ENCODE measurements at places on chromosomes 16 and 17. TPM values are rescaled to one million over a fixed set of nuclear protein-coding genes. Genes with fewer than 3 reads are reported as not detected.

DNA sequence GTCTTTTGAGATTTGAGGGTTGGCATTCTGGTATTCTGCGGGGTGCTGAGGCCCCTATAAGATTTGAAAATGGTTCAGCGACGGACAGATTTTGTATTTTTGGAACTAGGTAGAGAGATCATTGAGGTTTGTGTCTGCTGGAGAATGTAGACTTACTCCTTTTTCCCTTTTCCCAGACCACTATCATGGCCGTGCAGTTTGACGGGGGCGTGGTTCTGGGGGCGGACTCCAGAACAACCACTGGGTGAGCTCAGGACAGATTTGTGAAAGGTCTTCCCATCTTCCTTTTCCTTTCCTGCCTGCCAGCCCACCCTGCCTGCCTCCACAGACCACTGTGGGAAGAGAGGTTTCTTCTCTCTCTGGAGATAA, 572 bp downstream of the PSMB6 start:
- no peak for DNase-seq

GRCh38 chr16:86567701-86568581, 1.3 kb downstream of the FOXC2 start:
- no peak for DNase-seq

The TBC1D3G gene
- total RNA-seq, result not detected

- no peak for DNase-seq
Observed at GRCh38 chr17:10648381-10648780, 8.7 kb downstream of the MYH3 start.

DNA sequence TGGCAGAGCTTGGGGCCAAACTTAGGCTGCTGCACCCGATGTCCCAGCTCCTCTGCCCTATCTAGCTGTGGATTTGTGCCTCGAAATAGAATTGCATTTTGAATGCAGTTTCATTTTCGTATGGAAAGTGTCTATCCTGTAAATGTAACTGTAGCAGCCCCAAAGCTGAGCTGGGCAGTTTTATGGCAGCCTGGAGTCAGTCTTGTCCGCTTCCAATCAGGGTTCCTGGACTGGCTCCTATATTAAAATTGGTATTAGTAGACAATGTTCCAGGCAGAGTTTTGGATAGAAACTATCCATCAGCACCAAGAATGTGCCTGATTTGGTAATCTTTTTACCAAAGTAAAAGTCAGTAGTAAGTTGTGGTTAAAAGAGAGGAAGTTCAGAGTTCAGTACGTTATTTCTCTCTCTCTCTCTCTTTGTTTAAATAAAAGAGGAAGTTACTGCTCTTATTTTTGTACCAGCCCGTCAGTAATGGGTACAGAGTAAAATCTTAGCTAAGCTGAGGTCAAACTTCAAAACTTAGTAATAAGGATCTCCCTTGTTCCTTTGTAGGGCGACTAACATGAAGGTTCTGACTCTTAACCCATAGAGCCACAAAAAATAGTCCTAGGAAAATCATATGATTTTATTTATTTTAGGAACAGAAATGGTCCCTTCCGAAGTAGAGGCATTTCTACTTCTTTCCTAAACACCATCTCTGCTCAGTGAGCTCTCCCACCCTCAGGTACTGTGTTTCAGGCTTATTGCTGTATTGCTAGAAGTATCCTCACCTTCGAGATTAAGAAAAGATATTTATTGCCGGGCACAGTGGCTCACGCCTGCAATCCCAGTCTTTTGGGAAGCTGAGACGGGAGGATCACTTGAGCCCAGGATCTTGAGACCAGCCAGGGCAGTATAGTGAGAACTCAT, 28.0 kb downstream of the PRKCB start:
- no peak for DNase-seq

GRCh38 chr16:66290431-66290830, 76.1 kb upstream of the CDH5 start:
- DNase-seq, result no peak

The G6PC1 gene
- not detected for total RNA-seq

- no peak for DNase-seq
Observed at GRCh38 chr16:1094124-1094479, 1.9 kb downstream of the C1QTNF8 start.

GRCh38 chr17:50283714-50284113, 9.4 kb downstream of the TMEM92 start:
- DNase-seq, result no peak

- DNase-seq, result no peak
Observed at GRCh38 chr16:26330654-26331053, 638.9 kb downstream of the HS3ST4 start.

GRCh38 chr17:37028040-37028439, 79.3 kb downstream of the AATF start:
- no peak for DNase-seq

GRCh38 chr16:15650698-15651171, 690 bp downstream of the NDE1 start:
- no peak for DNase-seq

- no peak for DNase-seq
Observed at GRCh38 chr17:72064606-72065193, 56.1 kb upstream of the SOX9 start.

DNA sequence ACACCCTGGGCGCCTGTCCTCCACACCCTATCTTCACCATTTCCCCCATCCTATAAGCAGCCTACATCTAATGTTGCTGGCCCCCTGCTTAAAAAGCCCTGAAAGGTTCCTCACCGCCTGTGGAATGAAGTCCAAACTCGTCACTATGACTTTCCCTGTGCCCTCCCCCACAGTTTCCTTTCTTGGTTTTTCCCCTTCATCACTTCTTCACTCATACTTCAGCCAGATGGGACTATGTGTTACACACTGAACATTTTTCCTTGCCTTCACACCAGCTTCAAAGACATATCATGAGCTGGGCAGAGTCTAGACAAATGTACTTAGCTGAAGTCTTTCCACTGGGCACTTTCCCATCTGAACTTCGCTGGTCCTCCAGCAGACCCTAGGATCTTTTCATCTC, 1.5 kb upstream of the MARCHF10 start:
- no peak for DNase-seq

- no peak for DNase-seq
Observed at GRCh38 chr17:8736362-8736761, 8.3 kb downstream of the CCDC42 start.

DNA sequence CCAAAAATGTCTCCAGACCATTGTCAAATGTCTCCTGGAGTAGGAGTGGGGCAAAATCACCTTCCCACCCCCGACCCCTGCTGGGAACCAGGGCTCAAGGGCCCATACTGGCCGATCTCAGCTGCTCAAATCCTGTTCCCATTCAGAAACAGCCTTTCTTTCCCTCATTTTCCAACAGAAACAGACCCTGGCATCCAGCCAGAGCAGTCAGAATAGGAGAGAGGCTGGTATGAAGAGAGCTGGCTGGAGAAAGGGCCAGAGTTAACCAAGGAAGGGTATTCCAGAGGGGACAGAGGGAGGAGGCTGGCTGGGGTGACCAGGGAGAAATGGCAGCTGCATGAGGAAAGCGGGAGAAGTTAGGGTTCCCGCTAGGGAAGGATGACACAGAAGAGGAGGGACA, 199.1 kb downstream of the XYLT1 start:
- no peak for DNase-seq

The CALB2 gene
- 0.65 TPM for total RNA-seq

The SPATA22 gene
- total RNA-seq, result not detected

DNA sequence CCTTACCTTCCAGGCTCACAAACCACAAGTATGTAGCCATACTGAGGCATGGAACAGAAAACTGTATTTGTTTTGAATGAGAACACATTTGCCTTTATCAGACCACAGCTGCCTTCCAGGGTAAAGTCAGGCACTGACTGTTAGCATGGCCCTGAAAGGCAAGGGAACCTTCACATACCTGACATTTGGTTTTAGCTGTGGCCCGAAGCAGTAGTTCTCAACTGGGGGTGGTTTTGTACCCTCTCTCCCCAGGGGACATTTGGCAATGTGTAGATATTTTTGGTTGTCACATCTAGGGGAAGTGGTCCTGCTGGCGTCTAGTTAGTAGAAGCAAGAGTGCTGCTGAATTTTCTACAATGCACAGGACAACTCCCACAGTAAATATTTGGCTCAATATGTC, 9.2 kb downstream of the HERPUD1 start:
- no peak for DNase-seq

The KRTAP2-2 gene
- not detected for total RNA-seq

DNA sequence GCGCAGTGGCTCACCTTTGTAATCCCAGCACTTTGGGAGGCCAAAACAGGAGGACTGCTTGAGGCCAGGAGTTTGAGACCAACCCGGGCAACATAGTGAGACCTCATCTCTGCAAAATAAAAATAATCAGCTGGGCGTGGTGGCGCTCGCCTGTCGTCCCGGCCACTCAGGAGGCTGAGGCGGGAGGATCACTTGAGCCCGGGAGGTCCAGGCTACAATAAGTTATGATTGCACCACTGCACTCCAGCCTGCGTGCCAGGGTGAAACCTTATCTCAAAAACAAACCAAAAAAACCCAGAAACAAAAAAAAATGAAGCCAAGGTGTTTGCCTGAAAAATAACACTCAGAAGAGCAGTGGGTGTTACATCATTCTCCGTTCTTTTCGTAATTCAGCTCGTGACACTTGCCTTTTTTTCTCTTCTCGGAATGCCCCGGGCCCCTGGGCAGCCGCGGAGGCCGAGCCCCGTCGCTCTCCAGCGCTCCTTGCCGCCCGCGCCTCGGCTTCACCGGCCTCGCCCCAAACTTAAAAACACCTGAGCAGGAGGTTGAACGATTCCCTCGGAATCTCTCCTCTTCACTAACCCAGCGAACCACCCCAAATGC, 17.0 kb downstream of the PRCD start:
- DNase-seq, result no peak

DNA sequence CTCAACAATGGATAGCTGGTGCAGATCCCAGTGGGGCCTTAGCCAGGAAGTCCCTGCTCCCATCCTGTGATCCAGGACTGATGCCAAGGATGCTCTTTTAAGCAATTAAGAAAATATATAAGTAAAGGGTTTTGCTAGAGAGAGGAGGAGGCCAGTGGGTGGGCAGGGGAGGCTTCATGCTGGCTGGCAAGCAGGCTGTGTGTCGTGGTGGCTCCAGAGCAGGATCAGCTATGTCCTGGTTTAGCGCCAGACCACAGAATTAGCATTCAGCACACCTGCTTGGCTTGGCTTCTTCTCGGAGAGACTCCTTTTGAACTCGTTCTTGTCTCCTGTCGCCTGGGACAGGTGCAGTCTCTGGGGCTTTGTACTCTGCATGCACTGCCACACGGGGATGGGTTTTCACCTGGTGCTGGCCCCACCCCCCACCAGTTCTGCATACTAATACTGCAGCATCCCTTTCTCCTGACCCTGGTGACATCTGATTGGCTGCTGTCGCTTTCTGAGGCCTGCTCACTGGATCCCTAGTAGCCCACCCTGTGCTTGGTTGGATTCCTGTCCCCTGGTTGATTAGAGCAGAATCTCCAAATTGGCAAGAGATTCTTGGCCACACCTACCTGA, 66.1 kb downstream of the PLD6 start:
- no peak for DNase-seq

All from Caco-2 (cell line).